Left hindlimb (tissue), 1 donor: ENCODE measurements at places on chromosomes 5 and 9.

- no peak for DNase-seq
These were observed 356.0 kb downstream of the DMAC1 start for GRCh38 chr9:7443541-7443940.

DNA sequence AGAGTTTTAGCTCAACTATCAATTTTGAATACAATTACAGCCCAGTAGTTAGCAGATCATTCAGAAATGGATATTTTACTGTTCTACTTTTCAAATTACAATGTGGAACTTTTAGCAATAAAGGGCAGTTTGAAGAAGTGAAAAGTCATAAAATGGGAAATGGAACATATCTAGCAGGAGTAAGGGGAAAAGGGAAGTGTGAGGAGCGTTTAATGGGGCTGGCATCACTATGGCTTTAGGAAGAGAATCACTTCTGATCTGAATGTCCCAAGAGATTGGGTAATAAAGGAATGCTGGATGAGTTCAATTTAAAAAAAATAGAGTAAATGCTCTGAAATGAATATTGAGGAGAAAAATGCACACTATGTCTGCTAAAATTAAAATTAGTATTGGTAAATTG lies 77.4 kb downstream of the ATPSCKMT start:
- DNase-seq, result no peak

- DNase-seq, result no peak
These were observed 26.8 kb upstream of the IQGAP2 start for GRCh38 chr5:76376148-76376865.

- DNase-seq, result no peak
These were observed 214.4 kb upstream of the ELL2 start for GRCh38 chr5:96176022-96176421.

DNA sequence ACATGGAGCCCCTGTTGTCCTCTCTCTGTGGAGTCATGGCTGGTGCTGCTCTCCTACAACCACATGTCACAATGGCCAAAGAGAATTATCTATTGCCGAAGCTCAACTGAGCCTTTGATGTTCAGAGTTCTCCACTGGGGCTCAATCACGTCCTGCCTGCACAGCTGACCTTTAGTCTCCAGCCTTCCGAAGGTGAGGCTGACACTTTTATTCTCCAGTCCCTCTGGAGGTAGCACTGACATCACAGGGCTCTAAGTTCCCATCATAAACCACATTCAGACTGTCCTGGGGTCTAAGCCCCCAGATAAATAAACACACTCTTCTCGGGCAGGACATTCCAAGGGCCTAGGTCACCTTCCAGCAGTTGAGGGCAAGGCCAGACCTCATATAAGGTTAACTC lies 23.4 kb downstream of the ADCY2 start:
- no peak for DNase-seq

- DNase-seq, result no peak
These were observed 1.4 kb downstream of the LRSAM1 start for GRCh38 chr9:127452691-127453090.
